GM04504 (cell line): ENCODE measurements at places on chromosomes 12 and 14.

DNA sequence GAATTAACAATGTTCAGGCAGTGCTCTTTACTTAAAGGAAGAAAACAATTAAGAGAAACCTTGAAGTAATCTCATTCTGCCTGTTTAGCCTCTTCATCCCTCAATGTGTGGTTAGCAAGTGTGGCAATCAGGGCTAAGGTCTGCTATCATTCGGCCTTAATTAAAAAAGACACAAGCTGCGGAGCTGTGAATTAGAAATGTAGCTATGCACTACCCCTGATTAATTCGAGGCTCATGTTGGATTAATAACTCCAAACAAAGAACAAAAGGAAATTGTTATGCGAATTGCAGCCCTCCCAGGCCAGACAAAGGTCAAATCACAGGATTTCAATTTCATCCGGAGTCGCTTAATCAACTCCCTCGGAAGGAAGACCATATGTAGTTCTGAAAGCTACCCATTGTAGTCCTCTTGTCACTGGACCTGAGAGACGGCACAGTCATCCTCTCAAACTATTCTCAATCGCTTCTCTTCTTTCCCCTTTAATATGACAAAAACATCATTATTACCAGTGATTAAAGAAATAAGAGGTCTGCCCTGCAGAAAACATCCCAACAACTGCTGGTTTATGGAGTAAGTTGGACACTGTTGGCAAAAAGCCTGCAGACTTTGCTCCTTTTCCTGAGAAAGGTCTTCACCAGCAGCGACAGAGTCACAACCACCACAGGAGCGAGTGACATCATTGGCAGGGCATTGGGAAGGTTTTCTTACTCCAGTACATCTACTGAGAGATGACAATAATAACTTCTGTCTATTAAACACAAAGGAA lies 71.1 kb upstream of the SOX5 start:
- DNase-seq: no peak

DNA sequence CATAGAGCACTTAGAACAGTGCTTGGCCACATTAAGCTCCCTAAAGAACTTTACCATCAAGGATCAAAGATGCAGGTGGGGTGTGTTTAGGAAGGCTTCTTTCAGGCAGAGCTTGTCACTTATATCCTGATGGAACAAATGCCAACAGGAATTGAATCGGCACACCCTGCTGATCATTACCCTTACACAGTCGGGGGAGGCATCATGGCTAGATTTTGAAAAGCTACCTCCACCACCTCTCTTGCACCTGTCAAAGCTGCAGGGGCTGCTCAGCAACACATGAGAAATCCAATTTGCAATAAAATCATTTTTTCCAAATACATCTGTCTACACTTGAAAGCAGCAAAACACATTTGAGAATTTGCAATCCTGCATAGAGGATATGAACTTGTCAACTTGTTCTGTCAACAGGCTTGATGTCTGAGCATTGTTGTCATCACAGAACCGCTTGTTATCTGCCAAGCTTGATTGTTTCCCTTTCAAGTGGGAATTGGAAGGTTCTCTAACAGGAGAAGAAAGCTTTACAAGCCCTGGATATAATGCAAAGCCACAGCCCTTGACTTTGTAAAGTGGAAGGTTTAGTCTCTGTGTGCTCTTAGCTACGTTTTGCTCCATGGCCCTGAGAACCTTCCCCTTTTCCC lies 24.6 kb upstream of the TRIM9 start:
- DNase-seq: no peak

- DNase-seq: no peak
Measured at GRCh38 chr14:24904533-24904932, 145.4 kb downstream of the STXBP6 start.

- DNase-seq: no peak
Measured at GRCh38 chr14:104326848-104327247, 188.5 kb downstream of the KIF26A start.

DNA sequence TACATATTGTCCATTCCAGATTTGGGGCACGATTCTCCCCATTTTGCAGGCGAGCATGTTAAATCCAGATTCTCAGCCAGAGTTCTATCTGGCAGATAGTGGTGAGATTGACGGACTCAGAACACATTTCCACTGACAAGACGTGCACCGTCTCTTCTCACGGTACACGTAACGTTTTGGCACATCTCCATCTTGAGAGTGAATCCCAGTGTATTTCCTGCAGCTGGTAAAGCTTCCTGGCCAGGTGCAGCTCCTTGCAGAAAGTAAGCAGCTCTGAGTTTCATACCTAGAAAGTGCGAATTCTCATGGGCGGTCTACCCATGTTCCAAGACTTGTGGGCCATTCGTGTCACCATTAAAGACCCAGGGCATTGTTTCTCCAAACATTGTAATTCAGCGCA lies 102.6 kb downstream of the TSPAN9 start:
- no peak for DNase-seq

DNA sequence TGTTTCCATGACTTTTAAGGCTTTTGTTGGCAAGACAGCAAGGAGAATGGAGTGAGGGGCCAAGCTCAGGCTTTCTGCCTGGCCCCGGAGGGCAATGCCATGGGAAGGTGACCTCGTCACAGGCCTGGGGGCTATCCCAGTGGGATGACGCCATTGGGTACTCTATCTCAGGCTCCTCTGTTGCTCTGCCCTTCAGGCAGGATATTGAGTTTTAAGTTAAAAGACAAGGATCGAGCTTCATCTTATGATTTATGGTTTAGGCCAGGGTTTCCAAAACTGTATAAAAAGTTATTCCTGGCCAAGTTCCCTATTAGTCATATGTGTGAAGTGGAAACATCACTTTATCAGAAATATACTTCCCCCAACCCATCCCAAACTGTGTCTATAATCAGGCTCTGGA lies 127.7 kb downstream of the ZFP36L1 start:
- no peak for DNase-seq

GRCh38 chr12:42372154-42372791 lies 46.3 kb downstream of the PPHLN1 start:
- DNase-seq: peak; percentile 12

DNA sequence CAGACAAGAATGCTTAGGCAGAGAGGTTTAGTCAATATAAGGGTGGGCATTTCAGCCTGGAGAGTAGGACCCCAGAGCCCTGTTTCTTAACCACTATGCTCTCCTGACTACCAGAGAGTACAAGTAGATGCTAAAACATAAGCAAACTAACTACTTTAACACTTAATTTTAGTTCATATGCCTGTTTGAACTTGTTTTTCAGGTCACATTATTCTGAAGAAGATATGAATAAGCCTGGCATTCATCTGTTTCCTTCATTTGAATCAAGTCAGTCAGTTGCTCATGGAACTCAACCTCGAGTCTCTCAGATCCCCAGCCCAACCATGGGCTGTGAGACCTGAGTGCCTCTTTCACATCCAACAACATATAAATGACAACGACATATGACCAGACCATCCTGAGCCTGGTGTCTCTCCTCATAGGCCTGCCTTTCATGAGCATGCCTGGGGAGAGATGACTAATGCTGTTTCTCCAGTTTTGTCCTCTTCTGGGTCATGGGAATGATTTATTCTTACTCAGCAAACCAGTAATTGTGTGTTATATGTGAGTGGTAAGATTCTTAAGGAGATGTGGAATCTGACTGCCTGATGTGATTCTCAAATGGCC lies 251.1 kb upstream of the BTG1 start:
- peak; percentile 61 for DNase-seq

DNA sequence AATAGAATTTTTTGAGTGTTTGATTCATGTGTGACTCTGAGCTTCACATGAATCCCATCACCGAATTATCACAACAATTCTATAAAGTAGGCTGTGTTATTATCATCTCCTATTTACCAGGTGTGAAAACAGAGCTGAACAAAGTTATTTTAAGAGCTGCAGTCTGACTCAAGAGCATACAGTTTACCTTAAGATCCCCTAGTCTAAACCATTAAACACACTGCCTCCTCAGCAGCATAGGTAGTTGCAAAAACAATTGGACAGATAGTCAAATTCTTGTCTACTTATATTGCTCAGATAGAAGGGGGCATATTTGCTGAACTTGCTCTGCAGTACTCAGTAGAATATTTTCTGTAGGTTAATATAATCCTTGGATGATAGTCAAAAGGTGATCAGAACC lies 219.8 kb upstream of the ATP2B1 start:
- no peak for DNase-seq

GRCh38 chr12:18439541-18439940 lies 178.2 kb downstream of the PIK3C2G start:
- DNase-seq: no peak

DNA sequence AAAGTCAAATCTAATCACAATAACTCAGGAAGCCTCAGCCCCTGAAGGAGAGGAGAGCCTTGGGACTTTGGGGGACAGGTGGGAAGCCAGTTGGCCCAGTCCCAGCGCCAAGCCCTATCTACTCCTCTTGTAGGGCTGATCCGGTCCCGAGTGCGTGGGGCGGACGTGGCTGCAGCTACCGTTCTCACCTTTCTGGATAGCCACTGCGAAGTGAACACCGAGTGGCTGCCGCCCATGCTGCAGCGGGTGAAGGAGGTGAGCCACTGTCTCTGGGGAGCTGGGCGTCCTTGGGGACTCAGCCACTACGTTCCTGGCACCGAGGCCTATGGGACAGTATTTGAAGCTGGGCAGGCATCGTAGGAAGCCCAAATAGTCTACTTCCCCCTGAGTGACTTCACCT lies 68.4 kb downstream of the GALNT16 start:
- no peak for DNase-seq

GRCh38 chr14:25400607-25401206 lies 350.8 kb upstream of the STXBP6 start:
- DNase-seq: no peak

DNA sequence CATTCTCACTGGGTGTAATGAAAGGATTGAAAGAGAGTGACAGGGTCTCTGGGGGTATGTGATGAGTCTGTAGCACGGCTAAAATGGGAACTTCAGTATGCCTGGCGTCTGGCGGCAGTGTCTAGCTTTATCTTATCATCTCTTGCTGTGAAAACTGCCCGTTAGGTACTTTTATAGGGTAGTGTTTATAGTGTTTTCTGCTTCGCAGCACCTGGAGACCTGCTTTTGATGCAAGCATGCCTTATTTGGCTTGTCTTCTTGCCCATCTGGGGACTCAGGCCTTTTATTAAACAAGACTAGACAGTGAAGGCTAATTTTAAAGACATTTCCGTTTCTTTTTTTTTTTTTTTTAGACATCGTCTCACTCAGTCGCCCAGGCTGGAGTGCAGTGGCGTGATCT lies 36.3 kb upstream of the ALDH2 start:
- no peak for DNase-seq

DNA sequence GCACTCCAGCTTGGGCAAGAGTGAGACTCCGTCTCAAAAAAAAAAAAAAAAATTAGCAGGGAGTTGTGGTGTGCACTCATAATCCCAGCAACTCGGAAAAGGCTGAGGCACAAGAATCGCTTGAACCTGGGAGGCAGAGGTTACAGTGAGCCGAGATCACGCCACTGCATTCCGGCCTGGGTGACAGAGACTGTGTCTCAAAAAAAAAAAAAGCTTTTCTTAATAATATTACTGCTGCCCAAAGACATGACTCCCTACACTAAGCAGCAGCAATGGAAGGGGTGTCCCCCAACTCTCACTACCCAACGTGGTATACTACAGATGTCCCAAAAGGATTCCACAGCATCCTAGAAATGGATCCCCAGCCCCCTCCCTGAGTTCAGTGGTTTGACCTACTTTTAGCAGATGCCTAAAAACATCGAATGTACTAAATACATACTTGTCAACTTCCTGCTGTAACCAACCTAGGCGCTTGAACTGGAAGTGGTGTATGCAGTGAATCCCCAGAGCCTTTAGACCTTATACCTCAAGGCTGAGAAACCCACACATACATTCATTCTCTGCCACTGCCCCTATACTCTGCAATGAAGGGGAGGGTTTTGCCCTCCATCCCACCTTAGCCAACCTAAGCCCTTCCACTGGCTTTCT lies 8.5 kb upstream of the FKBP11 start:
- no peak for DNase-seq

- no peak for DNase-seq
Measured at GRCh38 chr14:69815556-69815955, 18.5 kb upstream of the SLC10A1 start.

DNA sequence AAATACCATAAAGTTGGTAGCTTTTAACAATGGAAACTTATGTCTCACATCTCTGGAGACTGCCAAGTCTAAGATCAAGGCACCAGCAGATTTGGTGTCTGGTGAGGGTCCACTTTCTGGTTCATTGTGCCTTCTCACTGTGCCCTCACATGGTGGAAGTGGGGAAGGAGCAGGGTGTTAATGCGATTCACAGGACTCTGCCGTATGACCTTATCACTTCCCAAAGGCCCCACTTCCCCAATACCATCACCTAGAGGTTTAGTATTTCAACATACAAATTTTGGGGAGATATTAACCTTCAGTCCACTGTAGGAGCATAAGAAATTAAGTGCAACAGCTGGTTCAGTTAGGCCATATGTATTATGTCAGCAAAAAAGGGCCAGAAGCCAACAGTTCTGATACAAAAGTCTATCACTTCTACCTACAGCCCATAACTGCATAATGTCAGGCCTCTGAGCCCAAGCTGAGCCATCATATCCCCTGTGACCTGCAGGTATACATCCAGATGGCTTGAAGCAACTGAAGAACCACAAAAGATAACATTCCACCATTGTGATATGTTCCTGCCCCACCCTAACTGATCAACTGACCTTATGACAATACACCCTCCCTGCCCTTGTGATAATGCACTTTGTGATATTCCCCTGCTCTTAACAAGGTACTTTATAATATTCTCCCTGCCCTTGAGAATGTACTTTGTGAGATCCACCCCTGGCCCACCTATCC lies 24.7 kb downstream of the DDHD1 start:
- no peak for DNase-seq

GRCh38 chr12:52837413-52837741 lies 3.3 kb upstream of the KRT79 start:
- peak; percentile 31 for DNase-seq
